ENCODE measurements at places on chromosomes 12 and 14. TPM values are rescaled to one million over a fixed set of nuclear protein-coding genes. Genes with fewer than 3 reads are reported as not detected.

The LRRC43 gene
- 0.11 TPM for total RNA-seq

The SLC25A21 gene
- total RNA-seq = not detected

The LAG3 gene
- 324 TPM for total RNA-seq

The TMEM121 gene
- 18.3 TPM for total RNA-seq

The SMOC1 gene
- not detected for total RNA-seq

The KRT4 gene
- not detected for total RNA-seq

The SYNJ2BP gene
- 4.8 TPM for total RNA-seq

The STRN3 gene
- total RNA-seq = 17.7 TPM

The MFAP5 gene
- not detected for total RNA-seq

The GZMH gene
- total RNA-seq = 156 TPM

The GMFB gene
- total RNA-seq = 52.2 TPM

The SOX5 gene
- 0.04 TPM for total RNA-seq

The PLCZ1 gene
- not detected for total RNA-seq

The PLXNC1 gene
- 5.6 TPM for total RNA-seq

The NAV3 gene
- not detected for total RNA-seq

The GCH1 gene
- 32.5 TPM for total RNA-seq

The A2M gene
- total RNA-seq = not detected

The SPPL3 gene
- total RNA-seq = 31.0 TPM

The BORCS5 gene
- 43.3 TPM for total RNA-seq

The CHFR gene
- total RNA-seq = 50.4 TPM

The SLC2A14 gene
- total RNA-seq = 0.15 TPM

The LGR5 gene
- not detected for total RNA-seq

The KRT82 gene
- not detected for total RNA-seq

The SALL2 gene
- total RNA-seq = 3.1 TPM

The MANSC1 gene
- 0.34 TPM for total RNA-seq

The ZBTB42 gene
- total RNA-seq = 3.0 TPM

The ITPR2 gene
- 28.6 TPM for total RNA-seq
